ENCODE measurements at places on chromosomes 12 and 14.

- DNase-seq, result peak; percentile 75
These were observed 52.0 kb upstream of the RNU6-8 start for GRCh38 chr14:32254952-32255679.

GRCh38 chr12:3655328-3655900 is 97.5 kb downstream of the CRACR2A start:
- DNase-seq, result no peak

- DNase-seq, result no peak
These were observed 827.6 kb downstream of the NRXN3 start for GRCh38 chr14:78997811-78998210.

DNA sequence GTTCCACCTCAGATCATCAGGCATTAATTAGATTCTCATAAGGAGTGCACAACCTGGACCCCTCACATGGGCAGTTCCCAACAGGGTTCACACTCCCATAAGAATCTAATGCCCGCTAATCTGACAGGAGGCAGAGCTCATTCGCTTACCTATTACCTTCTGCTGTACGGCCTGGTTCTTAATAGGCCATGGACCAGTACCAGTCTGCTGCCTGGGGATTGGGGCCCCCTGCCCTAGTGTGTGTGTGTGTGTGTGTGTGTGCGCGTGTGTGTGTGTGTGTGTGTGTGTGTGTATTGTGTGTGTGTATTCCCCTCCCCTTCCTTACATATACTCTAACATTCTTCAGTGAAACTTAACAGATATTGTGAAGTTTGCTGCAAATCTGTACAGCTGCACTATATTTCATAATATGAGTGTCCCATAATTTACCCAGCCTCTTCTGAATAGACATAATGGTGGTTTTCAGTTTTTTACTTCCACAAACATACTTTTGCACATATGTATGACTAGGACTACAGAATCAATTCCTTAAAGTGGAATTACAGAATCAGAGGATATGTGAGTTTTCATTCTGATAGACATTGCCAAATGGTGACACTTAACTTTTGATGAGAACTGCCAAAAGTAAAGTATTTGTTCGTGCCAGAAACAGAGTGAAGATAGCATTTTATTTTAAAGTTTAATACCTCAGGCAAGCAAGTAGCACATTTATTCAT is 205.2 kb upstream of the EEA1 start:
- no peak for DNase-seq

DNA sequence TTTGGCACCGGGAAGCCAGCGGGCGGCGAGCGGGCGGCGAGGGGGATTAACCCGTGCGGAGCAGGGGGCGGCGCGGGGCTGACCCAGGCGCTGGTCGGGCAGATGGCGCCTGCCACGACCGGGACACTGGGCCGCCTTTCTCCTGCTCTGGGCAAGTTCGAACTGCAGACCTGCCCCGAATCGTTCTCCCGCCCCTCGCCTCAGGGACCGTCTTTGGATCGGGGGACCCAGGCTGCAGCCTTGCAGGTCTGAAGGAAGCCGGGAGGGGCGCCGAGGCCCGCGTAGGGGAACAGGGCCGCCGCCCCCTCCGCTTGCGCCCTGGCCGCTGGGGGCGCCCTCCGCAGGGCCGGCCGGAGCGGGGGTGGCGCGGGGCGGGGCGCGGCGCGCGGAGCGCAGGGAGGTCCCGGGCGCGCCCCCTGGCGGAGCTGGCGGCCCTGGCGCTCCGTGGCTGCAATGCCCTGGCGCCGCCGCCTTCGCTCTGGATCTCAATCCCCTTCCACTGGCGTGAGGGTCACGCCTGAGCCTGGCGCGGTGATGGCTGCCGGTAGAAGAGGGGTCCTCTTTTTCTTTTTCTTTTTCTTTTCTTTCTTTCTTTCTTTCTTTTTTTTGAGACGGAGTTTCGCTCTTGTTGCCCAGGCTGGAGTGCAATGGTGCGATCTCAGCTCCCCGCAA is 449 bp upstream of the LTBP2 start:
- DNase-seq, result peak; percentile 92

DNA sequence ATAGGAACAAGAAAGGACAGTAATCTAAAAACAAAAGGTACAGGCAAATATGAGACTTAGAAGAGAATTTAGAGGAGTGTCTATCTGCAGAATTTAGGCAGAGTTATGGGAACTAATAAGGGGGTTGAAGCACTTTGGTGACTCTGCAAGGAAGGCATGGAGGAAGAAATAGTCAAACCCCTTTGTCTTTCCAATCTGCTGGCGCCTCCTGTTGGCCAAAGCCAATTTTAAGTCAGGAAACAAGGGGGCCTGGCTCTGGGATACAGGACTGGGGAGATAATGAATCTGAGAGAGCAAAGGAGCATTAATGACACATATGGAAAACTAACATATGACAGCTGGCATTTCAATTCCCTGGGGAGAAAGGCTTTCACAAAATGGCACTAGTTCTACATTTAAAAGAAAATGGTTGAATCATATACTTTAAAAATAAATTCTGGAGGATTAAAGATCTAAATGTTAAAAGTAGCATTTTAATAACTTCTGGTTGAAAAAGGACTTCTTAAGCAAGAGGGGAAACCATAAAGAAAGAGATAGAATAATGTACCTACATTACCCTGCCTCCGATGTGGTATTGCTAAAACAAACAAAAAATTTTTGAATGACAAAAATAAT is 48.5 kb upstream of the CSRP2 start:
- no peak for DNase-seq

DNA sequence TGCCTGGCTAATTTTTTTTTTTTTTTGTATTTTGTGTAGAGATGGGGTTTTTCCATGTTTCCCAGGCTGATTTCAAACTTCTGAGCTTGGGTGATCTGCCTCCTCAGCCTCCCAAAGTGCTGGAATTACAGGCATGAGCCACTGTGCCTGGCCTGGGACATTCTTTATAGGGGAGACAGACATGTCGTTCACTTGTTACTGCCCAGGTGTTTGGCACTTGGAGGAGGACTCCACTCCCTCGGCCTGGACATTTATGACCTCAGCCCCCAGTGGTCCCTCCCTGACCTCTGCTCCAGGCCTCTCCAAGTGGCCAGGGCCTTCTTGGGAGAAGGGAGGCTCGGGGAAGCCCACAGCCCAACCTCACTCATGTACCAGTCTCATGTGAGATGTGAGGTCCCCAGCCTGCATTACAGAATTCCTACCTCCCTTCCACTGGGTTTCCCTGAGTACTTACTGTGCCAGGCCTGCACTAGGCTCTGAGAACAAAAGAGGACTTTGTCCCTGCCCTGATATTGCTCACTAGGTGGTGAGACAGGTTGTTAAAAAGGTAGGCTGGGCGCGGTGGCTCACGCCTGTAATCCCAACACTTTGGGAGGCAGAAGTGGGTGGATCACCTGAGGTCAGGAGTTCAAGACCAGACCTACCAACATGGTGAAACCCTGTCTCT is 9.7 kb upstream of the POP5 start:
- DNase-seq, result no peak

- DNase-seq, result peak; percentile 89
These were observed 8.2 kb upstream of the SMUG1 start for GRCh38 chr12:54197010-54197409.

DNA sequence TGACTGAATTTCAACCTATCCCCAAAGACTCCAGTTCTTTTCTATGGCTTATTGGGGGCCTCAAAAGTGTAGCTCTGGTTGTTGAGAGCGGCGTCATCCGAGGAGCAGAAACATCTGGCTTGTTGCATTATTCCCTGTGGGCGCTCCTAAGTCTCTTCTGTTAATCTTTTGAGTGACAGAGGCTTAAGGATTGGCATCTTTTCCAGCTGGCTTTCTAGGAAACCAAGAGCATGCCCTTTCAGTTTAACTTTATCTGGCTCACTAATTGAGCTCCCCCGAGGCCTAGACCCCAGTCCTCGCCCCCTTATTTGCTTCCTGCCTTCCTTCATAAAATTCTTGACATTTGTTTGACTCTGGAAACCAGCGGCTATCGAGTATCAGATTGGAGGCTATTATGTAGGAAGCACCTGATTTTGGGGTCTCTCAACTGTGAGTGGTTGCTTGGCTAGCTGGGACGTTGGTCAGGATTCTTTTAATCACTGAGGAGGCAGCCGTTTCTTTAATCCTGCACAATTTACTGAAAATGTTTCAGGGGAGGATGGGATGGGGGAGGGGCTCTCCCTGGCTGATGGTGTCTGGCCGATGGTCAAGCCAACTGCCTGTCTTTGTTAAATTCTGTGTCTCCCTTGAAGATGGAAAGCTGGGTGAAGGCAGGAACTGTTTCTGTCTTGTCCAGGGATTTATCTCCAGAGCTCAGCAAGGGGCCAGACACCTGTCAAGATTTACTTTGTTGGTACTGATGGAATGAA is 3.1 kb downstream of the SMOC1 start:
- no peak for DNase-seq

- DNase-seq, result no peak
These were observed 2.1 kb downstream of the ITPK1 start for GRCh38 chr14:93113678-93114067.

DNA sequence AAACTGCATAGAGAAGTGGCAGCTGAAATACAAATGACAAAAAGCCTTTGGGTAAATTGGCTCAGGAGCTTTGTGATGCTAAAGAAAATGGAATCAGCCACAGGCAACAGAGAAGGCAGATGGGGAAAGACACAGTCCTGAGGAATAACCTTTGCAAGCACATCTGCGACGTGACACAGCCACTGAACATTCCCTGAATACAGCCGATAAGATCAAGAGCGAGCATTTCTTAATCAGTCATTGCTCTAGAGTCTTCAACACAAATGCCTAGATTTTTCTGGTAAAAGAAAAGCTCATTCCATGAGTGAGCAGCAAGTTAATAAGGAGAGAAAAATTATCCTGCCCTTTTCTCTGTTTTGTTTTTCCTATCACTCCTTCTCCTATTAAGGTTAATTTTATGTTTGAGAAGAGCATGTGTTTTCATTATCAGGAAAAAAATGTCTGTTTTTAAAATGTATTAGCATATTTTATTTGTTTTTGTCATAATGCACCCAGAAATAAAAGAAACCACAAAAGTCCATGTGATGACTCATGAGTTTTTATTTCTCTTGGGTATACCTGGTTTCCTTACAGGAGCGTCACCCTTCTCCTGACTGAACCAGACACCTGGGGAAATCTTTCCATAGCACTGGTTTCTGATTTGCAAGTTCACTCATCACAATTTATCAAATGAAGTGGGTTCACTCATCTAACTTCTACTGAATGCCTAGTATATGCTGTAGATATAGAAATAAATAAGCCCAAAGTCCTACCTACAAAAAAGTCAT is 45.4 kb upstream of the PCED1B start:
- DNase-seq, result no peak

DNA sequence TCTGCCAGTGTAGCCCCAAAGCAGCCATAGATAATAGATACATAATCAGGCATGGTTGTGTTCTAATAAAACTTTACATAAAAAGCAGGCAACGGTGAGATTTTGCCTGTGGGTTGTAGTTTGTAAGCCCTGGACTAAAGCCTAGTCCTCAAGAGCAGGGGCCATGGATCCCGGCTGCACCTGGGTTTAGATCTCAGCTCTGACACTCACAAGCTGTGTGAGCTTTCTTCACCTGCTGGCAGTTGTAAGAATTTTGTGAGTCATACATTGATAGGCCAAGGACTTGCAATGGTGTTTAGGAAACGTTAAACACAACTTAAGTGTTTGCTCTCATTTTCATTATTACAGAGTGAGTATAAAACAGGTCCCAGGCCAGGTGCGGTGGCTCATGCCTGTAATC is 395.8 kb upstream of the TBX3 start:
- DNase-seq, result no peak

- no peak for DNase-seq
These were observed 74.7 kb downstream of the TMTC1 start for GRCh38 chr12:29709054-29709453.

- DNase-seq, result peak; percentile 80
These were observed 61.1 kb downstream of the NCOR2 start for GRCh38 chr12:124506145-124506831.

DNA sequence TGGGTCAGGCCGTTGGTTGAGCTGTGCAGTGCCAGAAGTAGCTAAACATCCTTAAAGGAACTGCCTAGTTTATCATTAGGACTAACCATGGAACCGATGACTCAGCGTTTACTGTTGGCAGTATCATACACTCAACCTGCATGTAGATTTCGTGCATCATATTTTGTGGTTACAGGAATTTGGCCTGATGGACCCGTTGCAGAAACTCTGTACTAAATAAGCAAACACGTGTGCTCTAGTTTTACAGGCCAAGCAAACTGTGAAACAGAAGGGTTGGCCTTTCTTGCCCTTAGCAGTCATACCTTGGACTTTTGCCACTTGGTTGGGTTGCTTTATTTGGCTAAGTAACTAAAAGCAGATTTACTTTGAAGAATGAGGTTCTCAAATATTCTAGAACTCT is 35.6 kb downstream of the DGLUCY start:
- DNase-seq, result peak; percentile 25

GRCh38 chr12:55831447-55831815 is 2.0 kb upstream of the DNAJC14 start:
- no peak for DNase-seq

DNA sequence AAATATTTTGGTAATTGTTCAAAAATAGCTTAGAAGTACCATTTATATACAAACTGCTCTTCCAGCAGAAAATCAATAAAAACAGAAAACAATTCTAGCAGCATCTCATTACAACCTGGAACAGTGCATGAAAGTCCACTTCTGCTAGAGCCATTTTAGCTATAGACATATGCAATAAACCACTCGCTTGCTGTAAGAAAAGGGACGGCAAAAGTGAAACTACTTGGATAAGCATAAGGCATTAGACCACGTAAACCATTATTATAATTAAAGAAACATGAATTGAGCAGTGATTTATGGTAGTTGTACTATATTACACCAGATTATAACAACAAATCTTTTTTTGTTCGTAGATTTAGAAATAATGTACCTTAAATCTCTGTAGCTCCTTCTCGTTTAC is 48.7 kb downstream of the LRIG3 start:
- DNase-seq, result no peak

Data from psoas muscle (tissue), 8 donors.